ENCODE measurements at places on chromosomes 7 and 10. TPM values are rescaled to one million over a fixed set of nuclear protein-coding genes. Genes with fewer than 3 reads are reported as not detected.

GRCh38 chr10:8071666-8072065 is 17.2 kb downstream of the GATA3 start:
- no peak for DNase-seq

The MET gene
- 17.3 TPM for polyA plus RNA-seq

GRCh38 chr7:151859111-151859947 is 17.6 kb downstream of the PRKAG2 start:
- DNase-seq = no peak

- DNase-seq = no peak
Measured at GRCh38 chr10:78339251-78339650, 305.6 kb downstream of the RPS24 start.

The SFTPD gene
- polyA plus RNA-seq = not detected

DNA sequence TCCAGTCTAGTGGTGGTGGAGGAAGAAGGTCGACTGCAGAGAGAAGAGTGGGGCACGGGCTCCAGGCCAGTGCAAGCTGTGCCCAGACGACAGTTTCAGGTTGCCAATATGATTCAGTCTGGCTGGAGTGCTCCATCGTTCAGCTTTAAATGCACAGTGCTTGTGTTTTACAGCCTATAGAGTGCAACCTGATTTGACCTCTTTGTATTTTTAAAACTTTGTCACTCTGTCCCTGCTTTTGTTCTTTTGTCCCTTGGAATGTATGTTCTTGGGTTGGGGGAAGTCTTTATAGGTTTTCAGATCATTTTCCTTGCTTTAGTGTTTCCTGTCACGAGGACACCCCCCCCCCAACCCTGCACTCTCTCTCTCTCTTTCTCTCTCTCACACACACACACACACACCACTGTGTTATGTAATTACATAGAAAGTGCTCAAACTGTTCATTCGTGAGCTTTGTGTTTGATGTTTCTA is 198.0 kb downstream of the CAMK1D start:
- no peak for DNase-seq

DNA sequence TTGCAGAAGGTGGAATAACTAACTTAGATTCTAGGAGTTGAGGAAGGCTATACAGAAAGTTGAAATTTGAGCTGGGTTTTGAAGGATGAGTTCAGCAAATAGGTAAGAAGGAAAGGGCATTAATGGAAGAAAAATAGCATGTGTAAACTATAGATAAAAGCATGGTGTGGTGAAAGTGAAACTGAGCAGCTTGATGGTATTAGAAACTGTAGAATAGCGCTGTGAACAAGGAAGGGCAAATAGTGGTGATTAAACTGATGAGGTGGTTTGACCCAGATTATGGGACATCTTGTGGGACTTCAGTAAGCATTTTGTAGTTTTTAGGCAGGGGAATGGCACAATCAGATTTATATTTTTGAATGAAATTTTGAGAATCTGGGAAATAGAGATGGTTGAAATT is 90.5 kb downstream of the EXOC6 start:
- DNase-seq = no peak

GRCh38 chr7:142440219-142440905 is 182.5 kb upstream of the PRSS58 start:
- peak; percentile 35 for DNase-seq

DNA sequence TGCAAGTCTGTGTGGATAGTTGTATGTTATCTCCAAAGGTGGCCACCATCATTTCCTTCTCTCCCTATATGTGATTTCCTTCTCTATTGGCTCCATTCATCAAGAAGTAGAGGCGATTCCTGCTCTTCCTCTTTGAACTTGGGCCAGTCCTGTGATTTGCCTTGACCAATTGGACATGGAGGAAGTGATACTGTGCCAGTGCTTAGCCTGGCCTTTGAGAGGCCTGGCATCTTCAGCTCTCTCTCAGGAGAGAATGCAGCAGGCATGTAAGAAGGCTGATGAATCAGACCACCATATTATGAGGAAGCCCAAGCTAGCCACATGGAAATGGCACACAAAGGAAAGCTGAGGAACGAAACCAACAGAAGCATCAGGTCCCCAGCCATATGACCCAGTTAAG is 195.0 kb upstream of the SVIL start:
- no peak for DNase-seq

The C7orf57 gene
- not detected for polyA plus RNA-seq

The AMZ1 gene
- polyA plus RNA-seq = not detected

GRCh38 chr10:125004571-125005311 is 62.8 kb downstream of the ZRANB1 start:
- no peak for DNase-seq
